ENCODE measurements at places on chromosomes 13 and 19. TPM values are rescaled to one million over a fixed set of nuclear protein-coding genes. Genes with fewer than 3 reads are reported as not detected.

The CEACAM6 gene
- total RNA-seq: not detected

The NOVA2 gene
- not detected for total RNA-seq

The SHISA7 gene
- total RNA-seq: not detected

The TEX101 gene
- not detected for total RNA-seq

The ZNF723 gene
- not detected for total RNA-seq

The CD70 gene
- total RNA-seq: not detected

The FBN3 gene
- total RNA-seq: 0.02 TPM

The TMEM238 gene
- 0.14 TPM for total RNA-seq

The RNF225 gene
- total RNA-seq: 0.38 TPM

The KLK5 gene
- total RNA-seq: not detected

The ZNF284 gene
- total RNA-seq: 4.0 TPM

The NLRP7 gene
- not detected for total RNA-seq
